ENCODE measurements at places on chromosomes 3 and 15. TPM values are rescaled to one million over a fixed set of nuclear protein-coding genes. Genes with fewer than 3 reads are reported as not detected.

FANCI gene
- total RNA-seq, result 87.2 TPM

TM4SF18 gene
- total RNA-seq, result 2.1 TPM

ASB14 gene
- not detected for total RNA-seq

ACVR2B gene
- 1.2 TPM for total RNA-seq

SH3BP5 gene
- 90.2 TPM for total RNA-seq

B3GALNT1 gene
- 21.9 TPM for total RNA-seq
